Effector CD4-positive, alpha-beta T cell (primary cell): ENCODE measurements at places on chromosomes 3 and 15.

- no peak for DNase-seq
These were observed 985.2 kb upstream of the SEMA6D start for GRCh38 chr15:46732060-46732459.

GRCh38 chr15:96796841-96797240 lies 466.3 kb downstream of the NR2F2 start:
- DNase-seq = no peak

DNA sequence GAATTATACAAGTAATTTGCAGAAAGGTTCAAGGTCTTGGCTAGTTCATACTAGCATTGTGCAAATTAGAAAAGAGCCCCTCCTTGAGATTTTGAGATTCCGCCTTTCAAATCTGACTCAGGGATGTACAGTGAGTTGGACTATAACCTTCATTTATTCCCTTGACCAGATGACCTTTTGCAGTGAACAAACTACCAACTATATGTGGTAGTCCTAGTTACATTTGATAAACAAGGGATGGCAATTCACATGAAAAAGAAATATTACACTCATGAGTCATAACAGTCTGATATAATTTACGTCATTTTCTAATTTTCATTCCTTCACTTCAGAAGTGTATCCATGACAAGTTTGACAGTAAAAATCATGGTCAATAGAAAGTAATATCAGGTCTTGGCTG lies 860.4 kb downstream of the ROBO1 start:
- DNase-seq = no peak

DNA sequence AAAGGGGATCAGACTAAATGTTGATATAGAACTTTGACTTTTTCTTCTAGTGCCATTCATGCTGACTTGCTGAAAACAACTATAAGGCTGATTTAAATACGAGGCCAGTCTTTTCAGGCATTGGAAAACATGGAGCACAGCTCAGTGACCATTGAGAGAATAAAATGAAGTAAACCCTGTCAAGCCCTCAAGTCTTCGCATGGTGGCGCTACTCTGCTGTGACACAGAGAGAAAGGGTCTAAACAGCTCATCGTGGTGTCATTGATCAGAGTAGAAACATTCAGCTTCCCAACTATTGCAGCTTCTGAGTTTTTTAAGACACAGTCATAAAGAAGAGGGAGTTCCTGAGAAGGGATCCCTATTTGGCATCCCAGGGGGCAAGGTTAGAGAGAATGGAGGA lies 716.2 kb downstream of the DIPK2A start:
- DNase-seq = no peak

DNA sequence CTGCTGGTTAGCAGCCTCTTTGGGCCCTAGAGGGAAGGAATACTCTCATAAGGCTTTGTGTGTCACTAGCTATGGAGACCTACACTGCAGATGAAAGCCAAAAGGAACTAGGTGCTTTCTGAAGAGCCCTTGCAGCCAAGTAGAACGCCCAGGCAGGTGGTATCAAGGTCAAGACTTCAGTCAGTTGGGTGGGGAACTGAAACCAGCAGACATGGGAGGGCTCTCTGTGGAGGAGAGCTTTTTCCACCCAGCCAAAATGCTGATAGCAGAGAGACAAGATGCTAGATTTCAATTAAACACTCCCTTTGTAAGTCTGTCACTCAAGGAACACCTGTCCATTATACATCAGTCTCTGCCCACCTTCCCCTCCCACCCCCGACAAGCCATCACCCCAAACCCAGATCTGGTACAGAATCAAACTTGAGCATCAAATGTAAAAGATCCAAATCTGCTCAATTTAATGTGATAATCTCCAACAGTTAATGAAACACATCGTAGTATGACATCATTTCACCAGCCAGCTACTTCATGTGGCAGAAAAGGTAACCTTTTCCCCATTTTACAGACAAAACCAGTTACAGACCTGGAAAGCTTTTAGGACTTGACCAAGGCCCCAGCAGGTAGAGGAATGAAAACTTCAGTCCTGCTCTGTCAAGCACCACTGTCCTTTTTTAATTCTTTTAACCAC lies 14.6 kb downstream of the MRPS25 start:
- DNase-seq = no peak

DNA sequence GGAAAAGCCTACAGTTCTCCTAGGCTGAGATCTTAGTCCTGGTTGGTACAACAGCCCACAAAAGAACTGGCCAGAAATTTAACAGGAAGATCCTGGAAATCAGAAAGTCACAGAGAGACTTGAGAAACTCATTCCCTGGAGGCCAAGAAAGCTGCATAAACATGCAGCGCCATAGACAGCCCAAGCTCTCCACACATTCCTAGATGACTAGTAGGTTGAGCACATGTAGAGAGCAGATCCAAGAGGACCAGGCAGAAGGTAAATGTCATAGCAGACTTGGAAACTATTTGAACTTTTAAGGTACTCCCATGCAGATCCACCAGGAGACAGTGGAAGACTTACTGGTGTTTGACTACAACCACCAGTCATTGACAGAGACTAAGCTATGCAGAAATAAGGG lies 18.4 kb downstream of the KBTBD12 start:
- no peak for DNase-seq

- no peak for DNase-seq
These were observed 3.1 kb upstream of the LARP6 start for GRCh38 chr15:70856884-70857561.

DNA sequence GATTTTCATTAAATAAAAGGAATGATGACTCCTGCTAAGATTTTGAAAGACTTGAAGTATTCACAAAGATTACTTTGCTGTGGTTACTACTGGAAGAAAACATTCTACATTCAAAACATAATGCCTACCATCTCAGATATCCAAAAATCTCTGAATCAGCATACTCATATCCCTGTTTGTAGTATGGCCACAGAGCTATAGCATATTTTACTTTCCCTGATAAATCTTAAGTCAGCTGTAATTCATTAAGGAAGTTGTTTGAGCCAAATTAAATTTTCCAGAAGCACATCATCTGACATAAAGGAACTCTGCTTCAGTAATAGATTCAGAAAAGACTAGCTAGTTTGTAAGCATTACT lies 942.0 kb downstream of the ROBO1 start:
- no peak for DNase-seq

GRCh38 chr15:93664213-93664956 lies 567.0 kb upstream of the MCTP2 start:
- no peak for DNase-seq

DNA sequence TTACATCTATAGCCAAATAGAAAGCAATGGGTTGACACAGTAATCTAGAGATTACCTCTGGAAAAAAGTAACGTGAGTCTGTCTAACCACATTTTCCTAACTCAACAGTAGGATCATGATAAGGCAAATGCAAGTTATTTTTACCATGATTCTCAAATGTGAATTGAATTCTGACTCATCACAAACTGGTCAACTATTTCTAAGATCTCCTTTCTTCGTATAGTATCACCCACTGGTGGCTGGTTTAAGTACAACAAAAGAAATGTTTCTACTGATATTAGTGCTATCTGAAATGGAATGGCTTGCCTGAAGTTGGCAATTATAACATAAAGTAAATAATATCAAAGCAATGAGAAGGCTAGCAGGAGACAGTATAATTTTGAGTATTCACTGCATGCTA lies 102.2 kb downstream of the ABI3BP start:
- DNase-seq = no peak

DNA sequence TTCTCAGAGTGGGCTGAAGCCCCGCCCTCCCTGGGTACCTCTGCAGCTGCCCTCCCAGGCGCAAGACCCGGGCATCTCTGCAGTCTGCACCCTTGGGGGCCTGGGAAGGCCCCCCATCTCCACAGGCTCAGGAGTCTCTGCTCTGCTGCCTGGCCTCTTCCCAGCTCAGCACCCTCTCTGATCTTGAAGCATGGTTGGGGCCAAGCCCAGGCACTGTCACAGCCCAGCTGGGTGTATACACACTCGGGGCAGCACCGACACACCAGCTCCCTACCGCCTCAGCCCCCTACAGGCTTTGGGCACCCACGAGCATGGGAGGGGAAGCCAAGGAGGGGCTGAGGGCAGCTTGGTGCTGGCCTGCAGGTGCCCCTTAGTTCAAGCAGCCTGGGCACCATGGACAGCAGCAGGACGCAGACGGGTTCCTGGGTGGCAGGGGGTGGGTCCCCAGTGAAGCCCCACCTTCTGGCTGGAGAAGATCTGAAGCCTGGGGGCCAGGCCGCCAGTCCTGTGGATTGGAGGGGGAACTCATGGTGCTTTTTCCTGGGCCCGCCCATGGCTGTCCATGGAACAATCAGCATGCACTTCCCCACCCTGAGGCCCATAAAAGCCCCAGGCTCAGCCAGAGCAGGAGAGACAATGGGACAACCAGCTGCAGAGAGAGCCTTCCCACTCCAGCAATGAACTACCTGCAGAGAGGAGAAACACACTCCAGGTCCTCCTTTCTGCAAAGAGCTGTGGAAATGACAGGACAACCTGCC lies 170.6 kb downstream of the TJP1 start:
- no peak for DNase-seq

- DNase-seq = no peak
These were observed 14.0 kb upstream of the UACA start for GRCh38 chr15:70777170-70777926.

DNA sequence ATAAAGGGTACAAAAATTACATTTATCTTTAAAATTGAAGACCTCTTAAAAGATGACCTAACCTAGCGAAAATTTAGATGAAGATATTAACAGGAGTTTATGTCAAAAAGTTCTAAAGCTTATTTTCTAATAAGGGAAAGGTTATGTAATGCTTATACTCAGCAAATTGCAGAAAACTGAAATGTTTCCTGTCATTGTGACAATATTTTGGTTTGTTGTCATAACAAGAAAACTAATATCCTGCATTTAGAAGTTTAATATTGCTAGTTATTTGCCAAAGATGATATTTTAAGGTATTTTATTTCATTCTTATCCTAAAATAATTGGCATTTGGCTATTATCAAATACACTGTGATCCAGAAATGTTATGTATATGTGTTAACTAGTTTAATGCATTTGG lies 294.5 kb downstream of the C3orf38 start:
- DNase-seq = no peak

DNA sequence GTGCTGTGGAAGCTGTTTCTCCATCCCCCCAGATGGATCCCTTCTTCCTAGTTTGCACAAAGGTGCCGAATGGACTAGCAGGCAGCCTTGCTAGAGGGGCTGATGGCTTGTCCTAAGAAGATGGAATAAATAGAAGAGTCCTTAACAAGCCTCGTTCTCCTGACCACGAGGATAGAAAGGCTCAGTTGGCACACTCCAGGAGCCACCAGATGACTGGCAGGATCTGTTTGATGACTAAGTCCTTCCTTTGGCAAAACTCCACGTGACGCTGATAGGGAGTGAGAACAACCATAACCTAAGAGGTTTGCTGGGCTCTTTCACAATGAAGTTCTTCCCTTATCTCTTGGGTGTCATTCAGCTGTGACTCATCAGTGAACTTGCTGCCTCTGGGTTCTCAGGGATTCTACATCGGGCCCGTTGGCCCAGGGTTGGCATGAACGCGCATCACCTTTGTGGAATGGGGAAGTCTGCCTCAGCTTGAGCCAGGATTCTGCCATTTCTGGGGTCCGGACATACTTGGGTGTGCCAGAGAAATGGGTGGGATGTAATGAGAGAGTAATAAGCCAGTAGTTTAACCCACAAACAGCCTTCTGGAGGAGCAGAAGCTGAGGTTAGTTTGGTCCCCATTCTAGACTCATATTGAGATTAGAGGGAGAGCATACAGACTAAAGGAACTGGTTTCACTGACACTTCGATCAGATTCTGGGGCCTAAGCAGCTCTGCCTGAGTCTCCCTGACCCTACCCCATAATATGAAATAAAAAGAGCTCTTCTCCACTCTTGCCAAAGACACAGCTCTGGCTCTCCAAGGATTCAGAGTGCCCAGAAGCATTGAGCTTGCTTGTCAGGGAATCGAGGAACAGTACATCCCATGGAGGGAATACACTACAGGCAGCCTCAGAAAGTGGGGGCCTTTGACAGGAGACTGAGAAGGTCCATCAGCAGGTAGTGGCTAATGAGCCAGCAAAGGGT lies 2.0 kb upstream of the MELTF start:
- DNase-seq = no peak

- no peak for DNase-seq
These were observed 58.1 kb upstream of the CD200R1L start for GRCh38 chr3:112904786-112905185.

GRCh38 chr3:195213639-195214315 lies 57.2 kb downstream of the XXYLT1 start:
- DNase-seq = no peak

DNA sequence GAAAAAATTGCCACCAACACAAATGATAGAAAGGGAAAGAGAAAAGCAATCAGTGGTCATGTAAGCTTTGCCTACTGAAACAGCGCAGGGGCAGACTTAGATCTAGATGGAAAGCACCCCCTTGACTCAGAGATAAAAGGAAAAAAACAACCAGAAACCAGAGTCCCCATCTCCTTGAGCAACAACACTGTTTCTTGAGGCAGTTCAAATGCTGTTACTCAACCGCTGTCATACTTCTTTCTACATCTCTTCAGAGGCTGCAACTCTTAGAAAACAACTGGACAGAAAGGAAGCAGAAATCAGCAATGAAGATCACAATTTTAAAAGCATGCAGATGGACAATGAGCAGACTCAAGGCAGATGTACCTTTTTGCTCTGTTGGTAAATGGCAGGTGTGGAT lies 36.5 kb downstream of the FSIP1 start:
- DNase-seq = no peak

- DNase-seq = no peak
These were observed 466.6 kb downstream of the RAP2B start for GRCh38 chr3:153628591-153628990.

- DNase-seq = no peak
These were observed 27.0 kb upstream of the CD200R1L start for GRCh38 chr3:112873632-112874031.

DNA sequence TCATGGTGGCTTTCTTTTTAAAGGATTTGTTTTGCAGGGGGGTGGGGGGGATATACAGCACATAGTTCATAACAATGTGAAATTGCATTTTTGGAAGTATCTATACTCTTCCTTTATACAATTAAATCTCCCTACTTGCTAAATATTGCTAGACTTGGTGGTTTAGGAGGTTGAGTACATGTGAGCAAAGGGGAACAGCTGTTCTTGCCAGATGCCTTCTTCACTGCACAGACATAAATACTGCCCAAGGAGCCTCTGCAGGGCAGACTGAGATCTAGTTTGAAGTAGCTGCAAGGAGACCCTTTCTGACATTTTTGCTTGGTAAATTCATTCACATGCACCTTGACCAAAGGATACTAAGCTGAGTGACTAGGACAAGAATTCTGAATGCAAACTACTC lies 228.6 kb upstream of the IL12A start:
- no peak for DNase-seq

DNA sequence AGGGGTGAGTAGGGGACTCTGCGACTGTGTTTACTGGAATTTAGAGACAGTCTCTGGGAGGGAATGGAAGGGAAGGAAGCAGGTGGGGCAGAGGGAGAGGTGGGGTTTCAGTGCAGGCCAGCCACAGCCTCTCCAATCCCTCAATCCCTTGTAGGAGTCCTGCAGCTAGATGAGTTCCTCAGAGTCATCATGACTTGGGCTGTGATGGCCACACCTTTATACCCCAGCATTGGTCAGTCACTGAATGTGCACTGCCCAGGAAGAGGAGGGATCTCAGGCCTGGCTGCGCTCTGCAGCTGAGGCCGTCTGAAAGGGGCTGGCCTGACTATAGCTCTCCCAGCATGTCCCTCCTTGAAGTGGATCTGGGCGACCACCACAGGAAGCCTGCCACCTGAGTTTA lies 67.3 kb upstream of the GLCE start:
- no peak for DNase-seq

- DNase-seq = peak; percentile 38
These were observed at the start of gene PPM1L for GRCh38 chr3:160755776-160756304. PPM1L (plus strand) TSS chr3:160756231.
